ENCODE measurements at places on chromosomes 16 and 17.

DNA sequence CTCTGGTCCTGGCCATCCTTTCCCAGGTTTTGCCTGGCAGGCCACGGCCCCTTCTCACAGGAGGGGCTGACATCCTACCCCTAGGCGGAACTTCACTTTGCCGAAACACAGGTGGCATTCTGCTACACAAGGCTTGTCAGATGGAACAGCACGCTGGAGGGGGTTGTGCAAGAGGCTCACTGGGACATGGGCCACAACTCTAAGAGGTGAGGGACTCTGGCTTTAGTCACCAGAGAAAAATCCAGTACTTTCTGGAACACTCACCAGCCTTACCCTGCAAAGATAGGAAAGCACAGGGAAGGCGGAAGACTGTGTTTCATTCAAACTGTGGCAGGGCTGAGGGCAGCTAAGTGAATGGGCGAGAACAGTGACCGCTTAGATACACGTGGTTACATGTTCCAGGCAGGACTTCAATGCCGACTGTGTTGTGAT, 18.3 kb downstream of the CDC42EP4 start:
- DNase-seq = no peak

- DNase-seq = no peak
These were observed 9.8 kb downstream of the ADAMTS18 start for GRCh38 chr16:77424871-77425604.

DNA sequence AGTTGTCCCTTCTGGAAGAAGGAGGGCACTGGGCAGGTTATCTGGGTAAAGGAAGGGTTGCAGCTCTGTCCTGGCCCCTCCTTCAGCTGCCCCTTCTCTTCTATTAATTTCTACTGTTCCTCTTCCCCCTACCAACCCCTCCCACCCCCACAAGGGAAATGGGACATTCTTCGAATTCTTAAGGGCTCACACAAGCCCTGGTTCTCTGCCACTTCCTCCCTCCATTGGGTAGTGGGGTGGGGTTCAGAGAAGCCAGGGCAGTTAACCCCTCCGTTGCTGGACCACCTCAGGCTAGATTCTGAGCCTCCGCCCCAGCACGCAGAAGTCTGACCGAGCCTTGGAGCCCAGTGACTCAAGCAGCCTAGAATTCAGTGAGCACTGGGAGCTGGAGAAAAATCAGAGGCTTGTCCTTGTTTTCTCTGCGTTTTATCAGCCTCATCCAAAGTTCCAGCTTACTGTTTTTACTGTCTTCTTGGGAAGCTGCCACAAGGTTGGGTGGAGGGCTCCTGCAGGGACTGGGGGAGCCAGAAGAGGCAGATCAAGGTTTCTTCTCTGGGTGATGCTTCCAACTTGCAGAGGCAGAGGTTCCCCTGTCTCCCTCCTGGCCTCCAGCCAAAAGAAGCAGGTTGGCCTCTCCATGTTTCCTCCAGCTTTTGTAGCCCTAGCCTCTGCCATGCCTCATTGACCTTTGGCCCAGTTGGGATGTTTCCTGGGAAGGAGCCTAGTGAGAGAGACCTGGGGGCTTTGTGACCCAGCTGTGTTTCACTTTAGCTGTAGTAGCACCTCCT, 10.2 kb downstream of the LASP1 start:
- no peak for DNase-seq

- no peak for DNase-seq
These were observed 53.0 kb downstream of the N4BP1 start for GRCh38 chr16:48556913-48557351.

DNA sequence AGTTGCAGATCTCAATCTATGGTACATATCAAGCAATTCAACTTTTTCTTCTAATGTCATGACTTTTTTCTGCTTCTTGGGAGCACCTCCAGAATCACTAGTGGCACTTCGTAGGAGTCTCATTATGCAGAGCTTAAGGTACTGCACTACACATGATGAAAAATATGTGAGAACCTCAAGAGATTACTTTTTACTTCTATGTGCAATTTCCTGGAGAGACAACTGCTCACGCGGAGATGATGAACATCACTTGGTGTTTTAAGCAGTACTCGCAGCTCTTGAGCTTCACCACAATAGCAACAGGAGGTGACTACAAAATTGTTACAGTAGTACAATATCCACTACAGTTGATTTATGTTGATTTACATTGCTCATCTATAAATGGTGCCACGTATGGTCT, 79.7 kb downstream of the MRTFB start:
- DNase-seq = no peak

DNA sequence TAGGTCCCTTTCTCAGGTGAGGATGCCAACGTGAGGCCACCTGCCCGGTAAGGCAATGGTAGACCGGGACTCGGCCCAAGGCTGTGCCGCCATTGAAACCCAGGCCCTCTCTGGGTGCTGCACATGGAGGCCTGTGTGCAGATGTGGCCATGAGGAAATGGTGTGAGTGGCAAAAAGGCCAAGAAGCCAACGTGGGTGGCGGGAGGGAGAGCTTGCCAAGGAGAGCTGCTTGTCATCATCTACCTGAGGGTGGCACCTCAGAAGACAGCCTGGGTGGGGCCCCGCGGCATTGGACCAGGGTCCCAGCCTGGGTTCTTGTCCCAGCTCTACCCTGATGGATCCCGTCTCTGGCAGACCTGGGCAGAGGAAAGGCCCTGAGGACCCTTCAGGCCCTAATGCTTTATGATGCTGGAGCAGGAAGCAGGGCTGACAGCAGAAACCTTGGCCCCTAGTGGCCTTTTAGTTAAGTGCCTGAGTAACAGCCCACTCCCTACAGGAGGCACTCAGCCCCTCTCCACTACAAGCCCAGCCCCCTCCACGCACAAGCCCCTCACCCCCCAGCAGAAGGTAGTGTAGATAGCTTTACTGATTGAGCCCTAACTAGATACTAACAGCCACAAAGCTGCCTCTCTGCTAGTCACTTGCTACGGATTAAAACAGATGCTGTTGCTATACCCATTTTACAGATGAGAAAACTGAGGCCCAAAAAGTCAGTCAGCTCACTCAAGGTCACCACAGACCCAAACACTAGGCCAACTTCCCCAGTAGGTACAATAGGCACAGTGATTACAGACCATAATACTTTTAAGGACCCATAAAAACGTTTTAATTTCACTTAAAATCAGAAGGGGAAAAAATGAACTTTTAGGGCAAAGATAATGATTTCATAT, 26.2 kb upstream of the KIFC3 start:
- no peak for DNase-seq

DNA sequence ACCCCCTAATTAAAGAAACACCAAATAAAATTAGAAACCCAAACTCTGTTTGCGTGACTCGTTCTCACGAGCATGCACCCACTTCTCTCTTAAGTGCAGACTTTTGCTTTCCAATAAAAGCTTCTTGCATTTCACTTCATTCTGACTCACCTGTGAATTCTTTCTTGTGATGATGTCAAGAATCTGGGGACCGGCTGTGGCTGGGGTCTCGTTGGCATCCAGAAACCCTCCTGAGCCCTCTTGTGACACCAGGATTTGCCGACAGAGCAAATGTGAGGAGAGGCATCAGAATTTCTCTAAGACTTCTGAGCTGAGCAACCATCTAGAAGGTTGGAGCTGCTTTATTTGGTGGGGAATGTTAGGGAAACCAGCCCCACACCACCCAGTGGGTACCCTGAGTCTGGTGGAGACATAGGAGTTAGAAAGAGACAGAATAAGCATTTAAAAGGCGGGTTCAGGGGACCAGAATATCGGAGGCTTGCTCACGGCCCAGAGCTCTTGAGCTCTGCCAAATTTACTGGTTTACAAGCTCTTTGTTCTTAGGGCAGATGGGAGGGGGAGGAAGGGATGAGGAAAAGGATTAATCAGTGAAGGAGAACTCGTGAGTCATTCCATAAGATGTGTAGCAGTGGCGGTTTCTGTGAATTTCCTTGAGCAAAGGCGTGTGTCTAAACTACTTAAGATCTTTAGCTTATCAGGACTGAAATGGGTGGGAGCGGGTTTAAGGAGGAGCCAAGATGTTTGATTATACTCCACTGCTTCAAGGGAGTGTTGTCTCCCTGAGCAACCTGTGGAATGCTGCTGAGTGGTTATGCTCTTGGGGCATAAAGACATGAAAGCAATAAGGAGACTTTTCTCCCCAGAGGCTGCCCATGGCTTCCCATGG, 24.2 kb upstream of the TMC5 start:
- DNase-seq = no peak

DNA sequence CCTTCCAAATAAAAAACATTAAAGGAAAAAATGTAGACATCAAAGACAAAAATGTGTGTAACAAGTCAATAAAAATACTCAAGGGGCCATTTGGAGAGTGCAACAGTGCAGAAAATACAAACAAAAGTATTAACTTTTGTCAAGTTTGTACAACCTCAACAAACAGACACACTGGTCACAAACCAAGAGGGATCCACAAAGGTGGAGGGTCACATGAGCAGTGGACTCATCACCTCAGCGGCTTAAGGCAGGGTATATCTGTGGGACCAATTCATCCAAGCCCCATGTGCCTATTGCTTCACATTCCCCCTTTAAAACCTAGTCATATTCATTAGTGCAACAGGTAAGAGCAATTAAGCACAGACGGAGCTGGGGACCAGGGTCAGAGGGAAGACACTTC, 45.2 kb downstream of the DCUN1D3 start:
- no peak for DNase-seq

- DNase-seq = no peak
These were observed 7.5 kb downstream of the TENT4B start for GRCh38 chr16:50160495-50161164.

DNA sequence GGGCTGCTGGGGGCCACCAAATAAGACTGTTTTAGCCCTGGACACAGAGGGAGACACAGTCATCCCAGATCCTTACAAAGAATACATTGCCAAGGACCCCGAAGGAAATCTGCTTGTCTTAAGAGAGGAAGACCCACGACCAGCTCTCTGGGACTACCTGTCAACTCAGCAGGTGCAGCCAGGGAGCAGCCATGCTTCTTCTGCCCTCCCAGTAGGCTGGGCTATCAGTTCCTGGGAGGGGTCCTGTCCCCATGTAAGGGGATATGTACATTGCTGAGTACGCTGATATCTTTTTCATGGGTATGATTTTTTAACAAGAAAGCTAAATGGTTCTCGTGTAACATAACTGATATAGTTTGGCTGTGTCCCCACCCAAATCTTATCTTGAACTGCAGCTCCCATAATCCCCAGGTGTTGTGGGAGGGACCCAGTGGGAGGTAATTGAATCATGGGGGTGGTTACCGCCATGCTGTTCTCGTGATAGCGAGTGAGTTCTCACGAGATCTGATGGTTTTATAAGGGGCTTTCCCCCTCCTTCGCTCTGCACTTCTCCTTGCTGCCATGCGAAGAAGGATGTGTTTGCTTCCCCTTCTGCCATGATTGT, 11.3 kb downstream of the SSTR2 start:
- DNase-seq = no peak

DNA sequence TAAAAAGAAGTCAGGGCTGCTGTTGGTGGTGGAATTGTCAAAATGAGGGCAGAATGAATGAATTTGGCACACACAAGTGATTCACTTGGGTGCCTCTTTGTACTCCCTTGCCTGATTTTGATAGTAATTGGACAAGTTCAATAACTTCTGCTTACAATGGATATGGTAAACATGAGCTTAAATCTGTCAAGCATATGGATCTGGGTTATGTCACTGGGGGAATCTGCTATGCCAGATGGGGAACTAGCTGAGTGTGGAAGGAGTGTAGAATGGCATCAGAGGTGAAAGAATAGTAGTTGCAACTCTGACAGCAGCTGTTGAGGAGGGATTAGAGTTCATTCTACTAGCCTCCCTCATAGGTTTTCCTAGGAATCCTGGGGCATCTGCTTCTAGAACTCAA, 724.2 kb upstream of the CDH8 start:
- no peak for DNase-seq

DNA sequence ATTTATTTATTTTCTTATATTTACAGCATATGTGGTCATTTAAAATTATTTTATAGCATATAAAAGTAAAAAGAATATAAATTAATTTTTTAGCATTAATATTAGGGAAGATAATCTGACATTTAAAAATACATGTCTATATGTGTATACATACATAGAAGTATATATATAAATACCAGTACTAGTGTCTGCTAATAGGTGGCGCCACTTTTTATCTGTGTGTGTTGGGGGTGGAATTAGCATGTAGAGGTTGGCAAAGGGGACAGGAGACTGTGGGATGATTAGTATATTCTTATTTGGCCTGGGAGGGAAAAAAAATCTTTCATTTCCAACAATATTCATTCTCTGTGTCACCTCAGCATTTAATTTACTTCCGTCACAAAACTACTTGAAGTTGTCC, 359.1 kb downstream of the WWOX start:
- DNase-seq = no peak

DNA sequence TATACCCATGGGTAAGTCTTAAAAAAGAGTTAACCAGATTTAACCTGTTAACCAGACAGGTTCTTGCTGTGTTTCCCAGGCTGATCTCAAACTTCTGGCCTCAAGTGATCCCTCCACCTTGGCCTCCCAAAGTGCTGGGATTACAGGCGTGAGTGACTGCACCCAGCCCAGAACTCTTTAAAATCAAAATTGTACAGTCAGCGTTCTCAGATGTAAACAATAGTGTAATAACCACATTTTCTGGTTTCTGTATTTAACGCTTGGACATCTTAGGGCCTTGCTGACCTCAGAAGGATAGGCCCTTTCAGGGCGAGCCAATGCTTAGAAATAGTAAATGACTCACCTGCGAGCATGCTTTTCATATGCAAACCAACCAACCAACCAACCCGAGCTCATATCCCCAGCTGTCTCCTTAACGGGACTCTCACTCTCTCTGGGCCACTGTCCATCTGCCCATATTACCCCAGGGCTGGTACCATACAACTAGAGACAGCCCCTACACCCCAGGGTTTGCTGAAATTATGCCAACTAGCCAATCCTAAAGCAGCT, 415.0 kb upstream of the XYLT1 start:
- DNase-seq = no peak

DNA sequence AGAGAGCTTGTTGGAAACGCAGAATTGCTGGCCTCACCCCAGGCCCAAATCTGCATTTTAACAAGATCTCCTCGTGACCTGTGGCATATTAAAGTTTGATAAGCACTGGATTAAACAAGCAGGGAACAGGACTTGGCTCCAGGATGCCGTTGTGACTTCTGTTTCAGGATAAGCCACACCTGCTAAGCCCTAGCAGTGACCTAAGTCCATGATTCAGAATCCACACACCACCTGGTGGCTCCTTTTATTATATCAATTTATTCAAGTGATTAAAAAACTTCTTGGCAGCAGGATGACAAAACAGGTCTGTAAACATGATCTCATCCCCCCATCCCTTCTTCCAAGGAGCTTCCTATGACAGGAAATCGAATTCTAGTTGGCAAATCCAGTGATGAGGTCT, 9.1 kb downstream of the NAGPA start:
- DNase-seq = no peak

GRCh38 chr16:9365370-9365728, 273.9 kb downstream of the HAPSTR1 start:
- DNase-seq = no peak

GRCh38 chr16:54055864-54056263, 230.7 kb downstream of the IRX3 start:
- DNase-seq = no peak

- no peak for DNase-seq
These were observed 108.4 kb downstream of the OR1D5 start for GRCh38 chr17:2954898-2955445.

- peak; percentile 44 for DNase-seq
These were observed 634 bp downstream of the KANSL1 start for GRCh38 chr17:46192439-46193150.
